ENCODE measurements at places on chromosomes 6 and 20.
A peak's percentile ranks its signal among the peaks of the same experiment; 100 is the strongest.

DNA sequence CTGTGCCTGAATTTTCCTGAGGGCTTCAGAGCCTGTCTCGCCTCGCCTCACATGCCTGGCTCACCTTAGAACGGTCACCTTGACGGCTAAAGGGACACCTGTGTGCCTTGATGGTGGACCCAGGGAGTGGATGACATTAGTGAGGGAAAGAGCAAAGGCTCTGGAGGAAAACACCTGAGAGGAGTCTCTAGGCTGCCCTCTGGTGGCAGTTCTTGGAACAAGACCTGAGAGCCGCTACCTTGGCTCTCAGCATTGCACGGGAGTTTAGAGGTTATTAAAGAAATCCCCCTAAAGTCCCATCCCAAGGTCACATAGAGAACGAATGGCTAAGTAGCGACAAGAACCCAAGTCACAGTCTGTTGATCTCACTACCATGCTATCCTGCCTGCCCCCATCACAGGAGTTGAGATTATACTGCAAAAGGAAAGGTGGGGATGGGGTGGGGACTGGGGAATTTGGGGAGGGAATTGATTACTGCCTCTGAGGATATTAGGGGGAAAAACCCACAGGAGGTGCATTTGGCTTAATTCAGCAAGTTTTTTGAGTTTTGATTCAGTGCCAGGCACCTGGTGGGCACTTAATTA lies 7.9 kb upstream of the CDSN start:
- peak; percentile 70 for DNase-seq

GRCh38 chr6:12058172-12058961 lies 46.3 kb downstream of the HIVEP1 start:
- DNase-seq: no peak

- DNase-seq: no peak
Observed at GRCh38 chr20:53842301-53843099, 227.9 kb downstream of the BCAS1 start.

GRCh38 chr6:47044397-47044796 lies 2.3 kb upstream of the ADGRF1 start:
- DNase-seq: no peak

GRCh38 chr20:43448748-43449535 lies 8.8 kb upstream of the SRSF6 start:
- DNase-seq: peak; percentile 17

DNA sequence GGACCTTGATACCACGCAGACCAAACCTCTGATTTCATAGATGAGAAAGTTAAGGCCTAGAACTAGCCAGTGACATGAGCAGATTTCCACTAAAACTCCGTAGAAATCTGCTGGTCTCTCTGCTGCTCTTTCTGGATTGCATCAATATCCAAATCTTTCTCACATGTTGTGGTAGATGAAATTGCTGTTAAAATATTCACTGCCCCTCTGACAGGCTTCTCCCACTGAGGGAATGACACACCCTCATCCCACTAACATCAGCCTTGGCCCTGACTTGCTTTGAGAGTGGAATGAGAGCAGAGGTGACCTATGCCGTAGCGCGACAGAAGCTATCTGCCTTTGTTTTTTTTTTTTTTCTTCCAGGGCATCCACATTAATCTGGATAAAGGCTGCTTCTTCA lies 20.4 kb upstream of the EXOC2 start:
- no peak for DNase-seq

DNA sequence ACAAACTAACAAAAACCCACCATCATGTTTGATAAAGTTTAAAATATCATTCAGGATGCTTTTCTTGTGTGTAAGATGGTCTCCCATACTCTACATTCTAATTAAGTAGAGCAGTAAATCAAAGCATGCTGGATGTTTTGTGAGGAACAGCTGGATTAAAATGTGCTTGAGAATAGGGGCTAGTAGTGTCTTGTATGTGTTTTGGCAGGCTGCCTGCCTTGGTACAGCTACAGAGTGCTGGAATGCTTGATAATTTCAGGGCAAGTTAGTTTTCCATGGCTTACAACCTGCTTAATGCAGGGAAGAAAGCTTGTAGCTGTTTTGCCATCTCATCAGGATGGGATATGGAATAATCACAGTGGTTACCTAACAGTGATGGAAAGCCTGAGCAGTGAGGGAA lies 636.6 kb upstream of the MMS22L start:
- DNase-seq: no peak

- DNase-seq: no peak
Observed at GRCh38 chr6:99422912-99423311, 2.2 kb downstream of the PNISR start.

- no peak for DNase-seq
Observed at GRCh38 chr20:22402550-22402949, 181.8 kb downstream of the FOXA2 start.

DNA sequence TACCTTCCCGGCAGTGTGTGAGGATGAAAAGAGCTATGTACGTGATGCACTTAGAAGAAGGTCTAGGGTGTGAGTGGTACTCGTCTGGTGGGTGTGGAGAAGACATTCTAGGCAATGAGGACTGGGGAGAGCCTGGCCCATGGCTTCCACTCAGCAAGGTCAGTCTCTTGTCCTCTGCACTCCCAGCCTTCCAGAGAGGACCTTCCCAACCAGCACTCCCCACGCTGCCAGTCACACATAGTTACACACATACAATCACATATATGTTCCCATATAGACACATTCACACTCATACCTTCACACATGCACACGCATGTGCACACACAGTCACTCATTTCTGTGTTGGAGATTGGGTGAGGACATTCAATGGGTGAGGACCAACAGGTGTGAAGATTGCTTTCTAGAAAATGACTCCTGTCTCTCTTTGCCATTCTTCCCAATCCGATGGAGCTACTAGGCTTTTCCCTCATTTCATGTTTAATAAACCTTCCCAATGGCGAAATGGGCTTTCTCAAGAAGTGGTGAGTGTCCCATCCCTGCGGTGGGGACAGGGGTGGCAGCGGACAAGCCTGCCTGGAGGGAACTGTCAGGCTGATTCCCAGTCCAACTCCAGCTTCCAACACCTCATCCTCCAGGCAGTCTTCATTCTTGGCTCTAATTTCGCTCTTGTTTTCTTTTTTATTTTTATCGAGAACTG lies 30.4 kb downstream of the SRSF3 start:
- no peak for DNase-seq

DNA sequence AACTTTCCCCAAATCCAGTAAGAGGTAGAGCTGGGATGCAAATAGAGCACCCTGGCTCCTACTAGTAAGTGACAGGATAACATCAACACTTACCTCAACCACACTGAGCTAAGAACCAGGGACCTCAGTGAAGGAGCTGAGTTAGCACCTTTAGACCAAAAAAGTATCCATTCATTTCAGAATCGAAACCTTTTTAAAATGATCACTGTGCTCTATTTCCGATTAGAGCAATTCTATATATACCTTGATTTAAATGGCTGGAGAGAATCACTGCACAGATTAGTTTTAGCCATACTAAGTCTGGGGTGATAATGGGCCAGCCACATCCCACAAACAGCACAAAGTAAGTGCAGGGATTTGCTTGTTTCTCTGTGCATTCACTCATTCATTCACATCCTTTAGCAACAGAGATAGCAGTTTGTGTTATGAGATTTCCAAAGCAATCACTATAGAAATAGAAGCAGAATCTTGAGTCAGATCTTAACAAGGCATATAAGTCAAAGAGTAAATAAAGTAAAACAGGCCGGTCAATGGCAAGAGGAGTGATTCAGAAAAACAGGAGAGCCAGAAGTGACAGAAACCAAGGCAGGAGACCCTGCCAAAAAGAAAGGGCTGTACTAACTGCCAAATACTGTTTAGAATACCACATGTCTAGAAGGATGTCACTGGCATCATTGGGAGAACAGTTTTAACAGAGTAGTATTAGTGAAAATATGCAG lies 136.3 kb downstream of the KIF13A start:
- no peak for DNase-seq

DNA sequence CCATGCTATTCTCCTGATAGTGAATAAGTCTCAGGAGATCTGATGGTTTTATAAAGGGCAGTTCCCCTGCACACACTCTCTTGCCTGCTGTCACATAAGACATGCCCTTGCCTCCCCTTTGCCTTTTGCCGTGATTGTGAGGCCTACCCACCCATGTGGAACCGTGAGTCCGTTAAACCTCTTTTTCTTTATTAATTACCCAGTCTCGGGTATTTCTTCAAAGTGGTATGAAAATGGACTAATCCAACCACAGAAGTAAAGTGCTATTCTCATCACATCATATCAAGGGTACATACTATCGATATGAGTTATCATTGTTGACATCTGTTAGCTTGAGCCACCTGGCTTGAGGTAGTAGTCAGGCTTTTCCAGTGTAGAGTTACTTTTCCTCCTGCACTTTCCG lies 2.3 kb downstream of the MANBAL start:
- no peak for DNase-seq

- DNase-seq: no peak
Observed at GRCh38 chr20:61529354-61529753, 277.3 kb downstream of the CDH4 start.

GRCh38 chr6:50147371-50147770 lies 97.6 kb upstream of the DEFB112 start:
- DNase-seq: no peak

DNA sequence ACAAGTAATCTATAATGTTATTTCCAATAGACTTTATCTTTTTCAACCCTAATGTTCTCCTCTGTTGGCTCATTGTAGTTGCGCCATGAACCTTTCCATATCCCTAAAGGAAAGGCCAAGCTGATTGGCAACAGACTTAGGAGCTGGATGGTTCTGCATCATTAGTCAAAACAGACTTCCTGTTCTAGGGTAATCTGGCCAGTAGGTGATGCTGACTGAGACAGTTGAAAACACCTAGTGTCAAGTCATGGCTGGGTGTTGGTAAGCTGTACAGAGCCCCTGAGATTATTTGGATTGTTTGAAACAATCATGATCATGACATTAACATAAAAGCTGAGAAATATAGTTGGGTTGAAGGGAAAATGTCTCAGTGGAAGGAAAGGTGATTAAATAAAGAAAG lies 231.4 kb downstream of the PHACTR1 start:
- DNase-seq: no peak

- DNase-seq: no peak
Observed at GRCh38 chr20:42281801-42282200, 663.6 kb upstream of the CHD6 start.

Data from effector CD4-positive, alpha-beta T cell (primary cell).